GOT3 (cell line): ENCODE measurements at places on chromosomes 4 and X.

GRCh38 chr4:82569727-82570126, 7.9 kb upstream of the TMEM150C start:
- no peak for DNase-seq

- no peak for DNase-seq
Measured at GRCh38 chr4:166077782-166078181, 204.7 kb downstream of the TLL1 start.

- DNase-seq = no peak
Measured at GRCh38 chr4:145935253-145936141, 3.1 kb downstream of the ZNF827 start.

DNA sequence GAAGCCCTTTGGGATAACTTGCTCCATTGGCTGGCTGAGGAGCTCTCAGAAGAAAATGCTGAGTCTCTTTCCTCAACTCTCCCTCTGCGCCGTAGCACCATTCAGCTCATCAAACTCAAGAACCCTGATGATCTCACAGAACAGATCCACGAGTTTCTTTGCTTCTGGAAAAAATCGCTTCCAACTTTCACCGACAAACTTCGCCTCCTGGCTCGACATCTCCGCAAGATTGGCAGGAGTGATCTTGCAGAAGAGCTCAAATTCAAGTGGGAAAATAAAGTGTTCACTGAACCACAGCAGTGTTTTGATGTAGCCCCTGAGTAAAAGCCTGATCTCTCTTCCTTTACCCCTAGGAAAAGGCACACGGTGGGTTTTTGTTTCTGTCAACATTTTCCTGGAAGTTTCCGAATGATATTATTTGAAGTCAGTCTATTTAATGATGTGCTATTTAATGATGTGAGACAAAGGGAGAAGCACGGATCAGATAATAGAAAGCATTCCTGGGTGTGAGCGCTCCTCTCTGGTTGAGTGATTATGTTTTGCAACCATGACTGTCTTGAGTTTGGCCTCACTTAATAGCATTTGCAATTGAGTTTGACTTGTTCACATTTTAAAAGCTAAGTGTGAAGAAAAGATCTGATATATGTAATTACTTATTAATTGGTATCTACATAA, 62.2 kb downstream of the DTHD1 start:
- no peak for DNase-seq

GRCh38 chrX:96841325-96841724, 42.4 kb upstream of the RPA4 start:
- no peak for DNase-seq

GRCh38 chr4:89324671-89325070, 17.1 kb upstream of the GPRIN3 start:
- no peak for DNase-seq

GRCh38 chrX:43559644-43560043, 96.5 kb upstream of the MAOA start:
- no peak for DNase-seq

GRCh38 chr4:31104577-31104976, 384.4 kb downstream of the PCDH7 start:
- no peak for DNase-seq

GRCh38 chr4:158033416-158034120, 139.3 kb downstream of the GASK1B start:
- no peak for DNase-seq

DNA sequence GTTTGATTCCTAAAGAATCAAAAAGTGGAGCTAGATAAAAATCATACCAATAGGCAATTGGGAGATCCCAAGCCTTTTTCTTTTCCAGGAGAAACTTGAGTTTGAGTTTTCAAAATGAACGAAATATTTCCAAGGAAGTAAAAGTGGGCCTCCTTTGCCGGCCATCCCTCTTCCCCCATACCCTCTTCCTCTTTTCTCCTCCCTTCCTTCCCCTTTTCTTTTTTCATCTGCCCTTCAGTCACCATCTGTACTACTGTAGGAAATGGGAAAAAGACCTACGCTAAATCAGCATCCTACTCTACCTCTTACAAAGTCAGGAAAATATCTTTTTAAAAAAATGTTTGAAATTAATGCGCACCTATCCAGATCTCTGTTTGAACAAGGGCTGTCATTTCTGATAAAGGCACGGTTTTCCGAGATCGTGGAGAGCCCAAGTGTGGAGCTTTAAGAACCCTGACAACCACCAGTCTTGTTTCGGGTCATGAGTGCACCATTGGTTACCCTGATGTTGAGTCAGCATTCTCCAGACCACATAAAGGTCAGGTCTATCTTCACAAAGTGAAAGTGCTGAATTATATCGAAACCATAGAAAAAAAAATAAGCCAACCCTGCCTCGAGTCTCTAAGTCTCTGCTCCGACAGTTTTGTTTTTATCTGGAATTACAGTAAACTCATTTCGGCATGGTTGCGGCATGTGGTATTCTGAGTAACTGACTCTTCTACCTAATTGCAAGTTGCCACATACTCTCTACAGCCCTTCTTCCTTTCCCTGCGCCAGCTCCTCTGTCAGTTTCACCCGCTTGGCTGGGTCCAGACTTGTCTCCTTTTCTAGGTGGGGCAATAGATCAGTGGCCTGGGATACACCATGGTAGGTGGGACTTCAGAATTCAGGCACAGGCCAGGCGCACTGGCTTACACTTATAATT, 140.2 kb upstream of the KLF3 start:
- DNase-seq = no peak

DNA sequence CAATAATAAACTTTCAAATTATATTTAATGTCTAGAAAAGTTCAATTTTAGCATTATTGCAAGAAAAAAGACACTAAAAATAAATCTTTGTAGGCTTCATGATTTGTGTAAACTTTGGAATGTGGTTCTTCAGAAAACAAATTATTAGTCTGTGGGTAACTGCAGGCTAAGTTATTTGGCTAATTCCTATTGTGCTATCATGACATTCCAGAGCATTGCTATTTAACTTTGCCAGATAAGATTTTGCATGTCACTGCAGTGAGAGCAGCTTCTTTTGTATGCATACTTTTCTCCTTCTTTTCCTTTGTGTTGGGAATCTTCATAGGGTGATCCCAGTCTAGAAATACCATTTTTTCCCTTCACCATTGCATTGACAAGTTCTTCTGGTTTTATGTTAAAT, 130.0 kb downstream of the AWAT2 start:
- no peak for DNase-seq

GRCh38 chr4:22440999-22441398, 74.9 kb downstream of the ADGRA3 start:
- no peak for DNase-seq

- DNase-seq = no peak
Measured at GRCh38 chrX:8820910-8821527, 19.8 kb upstream of the FAM9A start.

GRCh38 chrX:7316887-7317286, 168.9 kb upstream of the PUDP start:
- DNase-seq = no peak

GRCh38 chrX:95071052-95071451, 1397.0 kb downstream of the FAM133A start:
- DNase-seq = no peak

DNA sequence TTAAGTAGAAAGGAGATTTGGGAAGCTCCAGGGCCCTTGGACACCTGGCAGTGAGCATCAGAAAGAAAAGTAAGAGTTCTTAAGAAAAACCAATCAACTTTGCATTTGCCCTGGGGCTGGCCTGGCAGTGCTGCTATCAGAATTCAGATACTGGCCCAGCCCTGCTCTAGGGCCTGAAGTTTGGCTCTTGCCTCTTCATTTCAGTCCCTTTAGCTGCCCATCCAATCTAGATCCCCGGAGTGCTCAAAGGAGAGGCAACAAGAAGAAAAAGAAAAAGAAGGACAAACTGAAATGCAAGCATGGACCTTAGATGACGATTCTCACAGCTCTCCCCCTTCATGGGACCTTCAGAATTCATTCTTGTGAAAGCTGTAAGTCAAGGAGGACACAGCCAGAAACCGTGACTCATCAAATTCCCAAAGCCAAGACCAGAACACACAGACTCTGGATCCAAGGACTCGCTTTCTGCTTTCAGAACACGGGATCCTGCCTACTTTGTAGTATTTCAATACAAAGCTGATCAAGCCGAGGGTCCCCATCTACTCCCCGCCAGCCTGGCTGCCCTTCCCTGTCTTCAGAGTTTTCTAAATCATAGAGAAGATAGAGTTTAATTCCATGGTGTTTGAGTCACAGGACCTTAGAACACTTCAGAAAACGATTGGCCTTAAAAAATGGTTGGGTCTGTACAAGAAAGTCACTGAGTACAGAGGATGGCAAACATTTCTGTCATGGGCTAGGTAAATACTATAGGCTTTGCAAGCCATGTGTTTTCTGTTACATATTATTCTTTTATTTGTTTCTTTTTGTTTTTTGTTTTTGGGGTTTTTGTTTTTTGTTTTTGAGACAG, 103.7 kb downstream of the RBM47 start:
- no peak for DNase-seq

GRCh38 chr4:185955826-185956543, 113.0 kb upstream of the TLR3 start:
- no peak for DNase-seq

DNA sequence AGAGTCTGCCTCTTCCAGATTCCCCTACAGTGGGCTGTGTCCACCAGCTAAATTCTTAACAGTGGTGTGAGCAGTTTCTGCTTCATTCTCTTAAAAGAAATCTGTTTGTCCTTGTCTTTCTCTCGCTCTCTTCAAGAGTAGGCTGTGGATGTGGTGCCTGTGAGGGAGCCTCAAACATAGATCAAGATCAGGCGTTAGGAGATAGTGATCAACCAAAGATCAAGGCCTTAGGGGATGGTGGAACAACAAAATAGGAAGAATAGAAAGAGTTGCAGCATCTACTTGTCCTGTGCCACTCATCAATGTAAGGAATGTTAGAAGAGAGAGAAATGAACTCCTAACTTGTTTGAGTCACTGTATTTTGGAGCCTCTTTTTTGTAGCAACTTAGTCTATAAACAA, 144.2 kb downstream of the AASDH start:
- no peak for DNase-seq

DNA sequence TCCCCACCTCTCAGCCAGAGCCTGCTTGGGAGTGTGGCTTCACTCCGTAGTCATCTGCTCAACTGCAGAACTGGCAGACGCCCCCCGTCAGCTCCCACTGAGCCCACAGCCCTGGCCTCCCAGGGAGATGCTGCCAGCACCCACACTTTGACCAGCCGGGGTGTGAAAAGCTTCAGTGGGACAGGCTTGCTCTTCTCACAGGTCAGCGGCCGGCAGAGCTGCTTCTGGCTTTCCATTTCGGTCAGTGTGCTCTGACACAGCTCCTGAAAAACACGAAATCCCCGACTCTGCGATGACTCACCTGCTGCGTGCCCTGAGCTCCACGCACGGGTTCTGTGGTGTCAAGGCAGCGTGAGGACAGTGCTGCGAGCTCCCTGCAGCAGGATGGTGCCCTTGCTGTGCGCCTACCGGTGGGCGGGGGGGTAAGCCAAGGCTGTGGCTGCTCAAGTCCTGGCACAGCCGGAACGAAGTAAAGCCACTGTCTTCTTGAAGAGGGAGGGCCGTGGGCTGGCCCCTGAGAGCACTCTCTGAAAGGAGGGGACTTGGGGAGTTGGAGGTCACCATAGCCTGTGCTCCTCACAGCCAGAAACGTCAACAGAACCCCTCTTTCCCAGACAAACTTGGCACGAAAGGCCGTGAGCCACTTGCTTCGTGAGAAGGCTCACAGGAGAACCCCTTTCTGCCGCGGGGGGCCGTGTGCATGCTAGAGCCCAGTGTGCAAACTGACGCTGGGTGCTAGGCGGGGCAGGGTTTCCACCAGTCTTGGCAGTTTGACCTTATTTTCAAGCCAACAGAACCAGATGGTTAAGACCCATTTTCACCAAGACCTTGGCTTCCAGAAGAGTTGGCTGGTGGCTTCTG, 23.6 kb downstream of the NOP14 start:
- DNase-seq = no peak

DNA sequence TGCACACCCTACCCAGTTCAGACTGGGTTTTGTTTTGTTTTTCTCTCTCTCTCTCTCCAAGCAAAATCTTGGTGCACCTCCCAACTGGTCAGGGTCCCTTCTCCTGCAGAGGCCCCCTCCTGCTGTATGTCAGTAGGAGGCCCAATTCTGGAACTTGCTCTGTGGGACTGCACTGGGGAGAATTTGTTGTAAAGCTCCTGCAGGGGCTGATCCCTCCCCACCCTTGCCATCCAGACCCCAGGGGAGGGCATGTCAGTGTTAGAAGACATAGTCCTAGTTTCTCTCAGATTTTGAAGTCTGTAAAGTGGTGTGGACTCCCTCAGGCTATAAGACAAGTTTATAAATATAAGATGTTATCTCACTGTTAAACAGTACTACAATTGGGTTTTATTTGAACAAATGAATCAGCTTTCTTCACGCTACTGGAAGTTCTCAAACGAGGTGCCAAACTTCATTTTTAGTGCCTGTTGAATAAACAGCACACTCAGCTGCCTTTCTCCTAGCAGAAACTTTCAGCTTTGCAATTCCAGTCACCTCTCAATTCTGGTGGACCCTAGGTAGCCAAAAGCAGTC, 88.6 kb upstream of the FRMPD3 start:
- DNase-seq = no peak

GRCh38 chr4:8840006-8840793, 31.4 kb downstream of the HMX1 start:
- no peak for DNase-seq

DNA sequence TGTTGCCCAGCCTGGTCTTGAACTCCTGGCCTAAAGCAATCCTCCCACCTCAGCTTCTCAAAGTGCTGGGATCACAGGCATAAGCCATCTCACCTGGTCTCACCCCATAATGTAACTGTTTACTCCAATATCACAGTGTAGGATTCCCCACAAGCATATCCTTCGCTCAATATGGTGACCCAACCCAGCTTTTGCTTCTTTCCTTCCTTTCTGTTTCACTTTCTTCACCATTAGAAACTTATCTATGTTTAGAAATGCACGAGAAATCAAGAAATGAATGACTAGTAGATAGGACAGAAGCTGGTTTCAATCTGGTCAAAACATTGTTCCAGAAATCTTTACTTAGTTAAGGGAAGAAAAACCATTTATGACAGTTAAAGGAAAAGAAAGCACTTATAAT, 18.9 kb downstream of the TSPAN5 start:
- no peak for DNase-seq

GRCh38 chr4:173520921-173521466, 9.0 kb downstream of the HAND2 start:
- DNase-seq = no peak

DNA sequence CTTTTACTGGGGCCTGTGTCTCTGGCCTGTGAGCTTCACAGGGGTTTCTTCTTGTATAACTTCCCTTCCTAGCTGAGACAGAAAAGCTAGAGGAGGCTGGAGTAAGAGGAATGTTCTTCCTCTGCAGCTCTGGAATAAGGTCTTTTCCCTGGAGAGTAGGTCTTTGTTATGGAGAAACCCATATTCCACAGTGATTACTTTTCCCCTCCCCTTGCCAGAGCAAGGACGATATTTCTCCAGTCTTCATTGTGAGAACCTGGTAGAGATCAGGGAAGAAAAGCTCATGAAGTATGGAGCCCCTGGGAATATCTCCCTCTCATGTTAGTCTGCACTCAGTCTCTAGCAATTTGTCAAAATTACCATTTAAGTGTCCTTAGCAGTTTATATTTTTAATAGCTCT, 18.7 kb upstream of the GLRB start:
- no peak for DNase-seq
